Stimulated activated CD4-positive, alpha-beta T cell treated with anti-CD3 and anti-CD28 coated beads, Interleukin-4, amount 100 ng/mL, for 24 hours (primary cell): ENCODE measurements at places on chromosomes 2 and 18.

GRCh38 chr18:24491927-24492834, 31.7 kb downstream of the HRH4 start:
- no peak for DNase-seq

DNA sequence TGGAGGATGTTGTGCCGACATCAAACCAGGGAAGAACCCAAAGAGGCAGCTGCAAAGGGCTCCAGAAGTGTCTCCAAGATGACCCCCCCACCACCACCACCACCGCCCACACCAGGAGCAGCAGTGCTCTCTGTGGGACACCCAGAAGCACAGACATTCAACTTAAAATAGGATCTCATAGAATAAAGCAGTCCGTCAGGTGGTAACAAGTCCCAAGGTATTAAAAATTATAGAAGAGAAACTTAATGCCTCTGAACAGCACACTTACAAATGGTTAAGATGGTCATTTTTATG, 155.5 kb upstream of the ID2 start:
- no peak for DNase-seq

DNA sequence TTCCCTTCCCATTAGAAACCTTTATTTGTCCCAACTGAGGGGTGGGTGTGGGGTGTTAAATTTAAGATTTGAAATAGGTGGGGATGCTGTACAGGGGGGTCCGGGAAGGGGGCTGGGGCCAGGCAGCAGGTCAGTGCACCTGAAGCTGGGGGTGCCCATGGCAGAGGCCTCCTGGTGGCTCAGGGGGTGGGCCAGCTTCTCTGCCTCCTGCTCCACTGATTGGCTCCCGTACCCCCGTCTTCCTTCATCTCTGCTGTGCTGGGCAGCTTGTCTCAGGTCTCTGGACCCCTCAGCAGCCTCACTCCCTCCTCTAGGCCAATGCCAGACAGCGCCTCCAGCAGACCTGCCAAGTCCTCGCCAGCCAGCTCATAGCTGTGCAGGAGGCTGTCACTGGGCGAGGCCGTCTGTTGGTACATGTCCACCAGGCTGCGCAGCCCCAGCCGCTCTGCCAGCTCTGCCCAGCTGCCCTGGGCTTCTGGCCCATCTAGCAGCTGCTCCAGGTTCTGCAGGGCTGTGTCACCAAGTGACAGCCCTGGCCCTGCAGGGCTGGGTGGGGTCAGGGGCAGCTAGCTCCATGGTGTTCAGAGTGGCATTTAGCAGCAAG, 2.0 kb upstream of the ANKRD62 start:
- no peak for DNase-seq

- no peak for DNase-seq
Measured at GRCh38 chr18:46939337-46939963, 22.0 kb downstream of the KATNAL2 start.

DNA sequence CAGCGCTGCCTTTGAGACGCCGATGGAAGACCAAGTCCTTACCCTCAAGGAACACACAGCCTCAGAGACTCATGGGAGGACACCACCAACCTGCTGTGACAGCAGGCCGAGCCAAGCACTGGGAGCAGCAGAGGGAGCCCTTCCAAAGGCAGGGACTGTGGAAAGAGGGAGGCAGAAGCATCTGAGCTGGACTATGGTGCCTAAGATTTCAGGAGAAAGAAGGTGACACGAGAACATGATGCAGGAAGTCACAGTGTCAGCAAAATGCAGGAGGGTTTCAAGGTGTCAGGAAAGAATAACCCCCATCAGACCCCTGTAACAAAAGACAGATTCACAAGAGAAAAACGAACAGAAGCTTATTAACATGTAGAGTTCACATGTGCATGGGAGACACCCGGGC, 24.2 kb upstream of the COX7A2L start:
- DNase-seq = no peak

- no peak for DNase-seq
Measured at GRCh38 chr2:10930721-10931516, 19.2 kb downstream of the KCNF1 start.

DNA sequence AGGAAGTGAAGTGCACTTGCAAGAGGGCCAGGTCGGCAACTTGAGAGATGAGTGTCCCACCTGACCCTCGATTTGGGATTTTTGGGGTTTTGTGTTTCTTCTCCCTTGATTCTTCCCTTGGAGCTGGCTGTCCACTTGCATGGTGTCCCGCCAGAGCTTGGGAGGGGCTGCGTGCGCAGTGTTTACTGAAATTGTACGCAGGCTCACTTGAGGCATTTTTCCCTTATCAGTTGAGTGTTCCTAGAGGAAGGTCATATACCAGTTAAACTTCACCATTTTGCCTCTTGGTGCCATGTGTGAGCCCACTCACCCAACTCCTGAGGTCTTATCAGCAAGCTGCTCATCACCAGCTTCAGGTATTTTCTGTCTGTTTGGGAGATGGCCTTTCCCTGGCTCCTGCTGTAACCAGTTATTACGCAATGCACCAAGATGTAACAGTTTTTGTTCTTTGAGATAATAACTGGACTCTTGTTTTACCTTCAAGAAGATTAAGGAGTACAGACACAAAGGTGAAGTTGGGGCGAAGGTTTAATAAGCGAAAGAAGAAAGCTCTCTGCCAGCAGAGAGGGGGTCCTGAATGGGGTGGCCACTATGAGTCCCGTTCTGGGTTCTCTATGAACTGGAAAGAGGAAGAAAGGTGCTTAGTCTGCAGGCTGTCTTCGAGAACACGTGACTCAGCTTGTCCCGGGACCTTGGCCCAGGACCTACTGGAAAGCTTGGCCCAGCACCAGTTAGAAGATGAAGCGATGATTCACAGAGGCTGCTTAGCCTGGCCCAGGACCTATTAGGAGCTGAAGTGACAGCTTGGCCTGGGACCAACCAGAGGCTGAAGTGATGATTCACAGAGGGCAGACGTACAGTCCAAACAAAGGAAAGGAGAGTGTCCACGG, 21.5 kb upstream of the TXNL4A start:
- DNase-seq = no peak

DNA sequence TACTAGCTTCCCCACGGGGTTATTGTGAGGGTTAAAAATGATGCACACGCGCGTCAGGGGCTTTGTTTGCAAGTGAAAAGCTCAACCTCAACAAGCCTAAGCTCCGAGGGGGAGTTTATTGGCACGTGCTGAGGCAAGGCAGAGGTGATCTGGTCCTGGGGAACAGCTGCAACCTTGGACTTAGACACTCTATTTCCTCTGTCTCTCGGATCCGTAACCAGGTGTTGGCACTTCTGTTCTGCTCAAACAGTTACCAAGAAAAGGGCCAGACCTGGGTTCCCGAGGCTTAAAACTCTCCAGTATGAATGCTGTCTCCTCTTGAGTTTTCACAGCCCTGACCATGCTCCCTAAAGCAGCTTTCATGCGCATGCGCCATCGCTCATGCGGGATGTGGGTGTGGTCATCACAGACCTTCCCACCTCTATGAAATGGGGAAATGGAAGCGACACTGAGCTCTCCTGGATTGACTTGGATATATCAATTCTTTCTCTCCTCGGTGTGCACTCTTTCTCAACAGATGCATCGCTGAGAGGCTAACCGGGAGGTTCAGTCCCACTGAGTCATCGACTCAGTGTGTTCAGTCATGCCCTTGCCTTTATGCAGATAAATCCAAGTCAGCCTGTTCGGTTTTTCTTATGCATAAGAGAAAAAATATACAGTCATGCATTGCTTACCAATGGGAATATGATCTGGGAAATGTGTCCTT, 19.9 kb upstream of the RAB31 start:
- no peak for DNase-seq

GRCh38 chr2:217787160-217787877, 215.5 kb downstream of the TNS1 start:
- DNase-seq = no peak

DNA sequence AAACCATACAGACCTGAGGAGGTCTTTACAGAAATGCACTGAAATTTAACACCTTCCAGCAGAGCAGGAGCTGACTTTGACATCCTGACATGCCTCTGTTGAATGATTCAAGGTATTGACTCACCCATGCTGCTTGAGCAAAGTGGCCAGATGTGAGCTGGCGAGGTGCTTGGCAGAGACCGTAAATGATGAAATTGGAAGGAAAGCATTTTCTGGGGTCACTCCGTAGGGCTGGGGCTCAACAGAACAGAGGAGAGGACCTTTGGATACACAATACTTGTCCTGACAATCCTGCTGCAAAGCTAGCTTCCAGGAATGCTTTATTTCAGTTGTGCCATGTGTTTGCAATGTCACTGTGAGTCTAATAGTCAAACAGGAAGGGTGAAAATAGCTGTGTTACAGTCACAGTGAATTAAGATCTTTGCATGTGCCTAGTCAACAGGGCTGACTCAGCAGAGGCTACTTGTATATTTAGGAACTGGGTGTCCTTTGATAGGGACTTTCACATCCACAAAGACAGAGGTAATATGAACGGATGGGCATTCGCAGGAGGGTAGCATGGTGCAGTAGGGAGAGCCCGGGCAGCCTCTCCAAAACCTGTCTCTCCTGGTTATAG, 31.6 kb upstream of the NCK2 start:
- no peak for DNase-seq

DNA sequence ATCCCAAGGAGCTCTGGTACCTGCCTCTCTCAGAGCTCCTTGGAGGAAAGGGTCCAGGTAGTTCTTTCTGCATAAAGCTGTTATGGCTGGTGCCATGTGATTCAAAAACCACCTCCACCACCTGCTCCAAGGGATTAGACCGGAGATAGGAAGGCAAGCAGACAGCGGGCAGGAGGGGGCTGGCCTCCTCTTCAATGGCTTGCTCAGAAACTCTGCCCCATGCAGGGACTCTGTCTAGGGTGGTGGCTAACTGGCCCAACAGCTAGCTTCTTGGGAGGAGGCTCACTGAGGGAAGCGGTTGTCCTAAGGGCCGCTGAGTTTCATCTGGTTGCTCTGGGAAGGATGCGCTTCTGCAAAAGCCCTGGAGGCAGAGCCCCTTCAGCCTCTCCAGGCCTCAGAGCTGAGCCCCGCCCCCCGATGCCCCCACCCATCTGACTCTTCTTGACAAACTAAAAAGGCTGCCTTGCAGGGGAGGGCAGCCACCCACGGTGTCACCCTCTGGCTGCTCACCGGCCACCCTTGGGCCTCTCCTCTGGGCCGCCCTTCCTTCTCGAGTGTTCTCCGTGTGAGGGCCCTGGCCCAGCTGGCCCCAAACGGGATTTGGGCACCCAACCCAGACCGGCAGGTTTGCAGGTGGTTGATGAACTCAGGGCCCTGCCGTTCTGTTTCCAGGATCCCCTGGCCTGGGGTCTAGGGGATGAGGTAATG, 90.2 kb downstream of the MCFD2 start:
- DNase-seq = no peak

DNA sequence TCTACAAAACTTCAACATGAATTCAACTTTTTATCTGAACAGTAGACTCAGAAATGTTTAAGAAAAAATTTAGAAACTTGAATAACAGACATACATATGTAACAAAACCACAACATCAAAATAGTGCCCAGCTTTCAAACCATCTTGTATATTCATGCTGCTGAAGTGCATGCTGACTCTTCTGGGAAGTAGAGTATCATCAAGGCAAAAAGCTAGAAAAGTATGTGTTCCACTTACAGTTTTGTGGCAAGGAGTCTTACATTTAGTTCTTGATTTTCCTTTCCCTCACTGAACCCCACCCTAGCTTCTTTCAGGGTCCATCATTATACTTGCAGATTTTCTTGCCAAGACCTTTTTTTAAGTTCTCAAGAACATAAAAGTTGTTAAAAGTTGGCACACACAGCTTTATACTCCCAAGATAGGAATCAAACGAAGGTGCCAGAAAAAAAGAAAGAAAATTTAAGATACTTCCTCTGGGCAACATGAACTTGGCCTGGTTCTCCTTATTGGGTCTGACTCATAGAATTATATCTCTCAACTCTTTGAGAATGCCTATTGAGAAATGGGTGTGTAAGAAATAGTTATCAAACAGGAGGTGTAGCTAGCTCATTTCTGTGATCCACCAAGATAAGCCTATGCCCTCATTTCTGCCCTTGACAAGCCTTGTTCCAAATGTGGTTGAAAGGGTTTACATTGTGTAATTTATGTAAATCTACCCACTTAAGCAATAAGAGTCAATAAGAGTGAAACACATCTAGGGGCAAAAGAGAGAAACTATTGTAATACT, 667.6 kb upstream of the ACVR2A start:
- DNase-seq = no peak

DNA sequence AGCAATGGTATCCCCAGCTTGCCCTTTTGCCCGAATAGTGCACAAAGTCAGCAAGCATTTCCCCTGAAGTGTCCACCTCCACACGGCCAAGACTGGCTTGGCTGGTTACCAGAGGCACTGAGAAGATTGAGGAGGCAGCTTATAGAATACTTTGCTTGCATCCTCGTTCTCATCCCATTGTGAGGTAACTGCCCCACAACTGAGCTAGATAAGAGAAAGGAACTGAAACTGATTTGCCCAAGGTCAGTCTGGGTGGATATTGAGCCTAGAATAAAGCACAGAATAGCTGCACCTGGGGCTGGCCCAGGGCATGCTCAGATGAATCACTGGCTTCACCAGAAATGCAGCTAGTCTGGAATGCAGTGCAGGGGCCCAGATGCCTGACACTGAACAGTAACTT, 32.7 kb upstream of the MAP4K3 start:
- DNase-seq = peak; percentile 13

- no peak for DNase-seq
Measured at GRCh38 chr2:64844087-64844486, 145.1 kb upstream of the SLC1A4 start.

- no peak for DNase-seq
Measured at GRCh38 chr2:183359867-183360266, 235.6 kb downstream of the NUP35 start.

DNA sequence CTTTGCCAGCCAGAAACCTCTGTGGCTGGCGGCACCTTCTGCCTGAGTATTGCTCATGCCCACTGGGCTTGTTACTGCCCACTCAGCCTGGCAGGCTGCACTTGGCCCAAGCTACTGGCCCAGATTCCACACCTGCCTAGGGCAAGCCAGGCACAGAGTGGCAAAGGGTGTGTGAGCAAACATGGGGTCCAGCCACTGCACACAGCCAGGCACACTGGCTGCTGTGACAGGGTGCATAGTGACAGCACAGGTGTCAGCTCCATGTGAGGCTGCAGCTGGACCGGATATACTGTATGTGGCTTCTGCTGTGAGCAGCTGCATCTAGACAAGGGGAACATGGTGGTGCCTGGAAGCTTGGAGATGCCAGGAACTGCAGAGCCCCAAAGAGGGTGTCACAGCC, 113.9 kb downstream of the COPS8 start:
- no peak for DNase-seq

- no peak for DNase-seq
Measured at GRCh38 chr2:72953976-72954375, 36.7 kb downstream of the EMX1 start.

GRCh38 chr18:26803643-26804042, 61.9 kb downstream of the AQP4 start:
- DNase-seq = no peak

DNA sequence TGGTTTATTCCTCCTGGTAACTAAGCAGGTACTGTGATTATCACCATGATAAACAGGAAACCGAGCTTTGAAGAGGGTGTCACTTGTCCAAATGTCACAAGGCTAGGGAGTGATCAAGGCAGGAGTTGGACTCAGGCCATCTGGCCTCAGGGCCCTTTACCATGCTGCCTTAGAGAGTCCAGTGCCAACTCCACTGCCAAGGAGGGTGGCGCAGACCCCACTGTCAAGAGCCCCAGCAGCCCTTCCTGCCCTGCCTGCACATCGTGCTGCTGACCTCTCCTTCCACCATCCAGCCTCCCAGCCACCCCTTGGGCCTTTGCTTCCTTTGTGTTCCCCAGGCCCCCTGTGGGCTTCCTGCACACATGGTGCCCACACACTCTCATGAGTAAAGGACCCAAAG, 48.3 kb downstream of the TNS1 start:
- no peak for DNase-seq

GRCh38 chr2:85584354-85584856, at the start of gene VAMP5:
VAMP5 (plus strand) TSS chr2:85584431; CDS start chr2:85584491, 60 bp downstream.
- DNase-seq = no peak
